ENCODE measurements at places on chromosomes 16 and 17.

DNA sequence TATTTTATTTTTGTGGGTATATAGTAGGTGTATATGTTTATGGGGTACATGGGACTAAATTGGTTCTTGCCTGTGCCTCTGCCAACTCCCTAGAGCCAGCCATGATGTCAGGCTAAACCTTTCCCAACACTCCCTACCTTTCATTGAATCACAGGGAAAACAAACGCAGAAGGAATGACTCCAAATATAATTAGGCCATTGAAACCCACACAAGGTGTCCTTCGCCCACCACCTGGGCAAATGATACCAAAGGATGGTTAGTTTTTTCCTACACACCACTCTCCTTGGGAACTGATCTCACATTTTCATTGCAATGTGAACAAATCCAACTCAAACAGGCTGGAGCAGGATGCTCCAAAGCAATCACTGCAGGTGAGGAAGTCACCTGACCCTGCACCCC, 27.5 kb downstream of the WSB1 start:
- no peak for DNase-seq

DNA sequence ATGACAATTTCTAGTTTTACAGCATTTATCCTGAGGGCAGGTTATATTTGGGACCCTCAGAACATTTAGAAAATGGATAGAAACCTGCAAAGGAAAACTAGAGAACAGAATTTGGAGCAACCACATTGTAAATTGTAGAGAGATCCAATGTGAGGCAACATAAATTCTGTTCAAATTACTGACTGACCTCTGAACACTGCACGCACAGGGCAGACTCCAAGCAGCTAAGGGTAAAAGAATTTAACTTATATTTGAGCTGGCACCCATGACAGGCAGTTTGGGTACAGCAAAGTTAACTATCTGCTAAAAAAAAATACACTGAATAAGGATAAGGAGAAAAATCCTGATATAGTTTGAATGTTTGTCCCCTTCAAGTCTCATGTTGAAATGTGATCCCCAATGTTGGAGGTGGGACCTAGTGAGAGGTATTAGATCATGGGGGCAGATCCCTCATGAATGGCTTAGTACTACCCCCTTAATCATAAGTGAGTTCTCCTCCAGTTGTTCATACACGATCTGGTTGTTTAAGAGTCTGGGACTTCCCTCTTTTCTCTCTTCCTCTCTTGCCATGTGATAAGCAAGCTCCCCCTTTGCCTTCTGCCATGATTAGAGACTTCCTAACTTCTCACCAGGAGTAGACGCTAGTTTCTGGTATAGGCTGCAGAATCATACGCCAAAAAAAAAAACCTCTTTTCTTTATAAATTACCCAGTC, 75.7 kb downstream of the FBXL20 start:
- DNase-seq, result no peak

- no peak for DNase-seq
These were observed 22.3 kb downstream of the CD300LF start for GRCh38 chr17:74690409-74690825.

- DNase-seq, result no peak
These were observed 1377.6 kb downstream of the CDH11 start for GRCh38 chr16:63744077-63744874.

- peak; percentile 35 for DNase-seq
These were observed 946 bp downstream of the OSGIN1 start for GRCh38 chr16:83953796-83954576.
